ENCODE measurements at places on chromosomes 11 and 22.
A peak's percentile ranks its signal among the peaks of the same experiment; 100 is the strongest.

- DNase-seq, result peak; percentile 10
Observed at GRCh38 chr11:73760135-73760678, 667 bp downstream of the RAB6A start.

GRCh38 chr11:23539556-23539955 lies 679.3 kb upstream of the CCDC179 start:
- DNase-seq, result no peak

GRCh38 chr11:9158898-9159391 lies 67.5 kb upstream of the SCUBE2 start:
- DNase-seq, result no peak

DNA sequence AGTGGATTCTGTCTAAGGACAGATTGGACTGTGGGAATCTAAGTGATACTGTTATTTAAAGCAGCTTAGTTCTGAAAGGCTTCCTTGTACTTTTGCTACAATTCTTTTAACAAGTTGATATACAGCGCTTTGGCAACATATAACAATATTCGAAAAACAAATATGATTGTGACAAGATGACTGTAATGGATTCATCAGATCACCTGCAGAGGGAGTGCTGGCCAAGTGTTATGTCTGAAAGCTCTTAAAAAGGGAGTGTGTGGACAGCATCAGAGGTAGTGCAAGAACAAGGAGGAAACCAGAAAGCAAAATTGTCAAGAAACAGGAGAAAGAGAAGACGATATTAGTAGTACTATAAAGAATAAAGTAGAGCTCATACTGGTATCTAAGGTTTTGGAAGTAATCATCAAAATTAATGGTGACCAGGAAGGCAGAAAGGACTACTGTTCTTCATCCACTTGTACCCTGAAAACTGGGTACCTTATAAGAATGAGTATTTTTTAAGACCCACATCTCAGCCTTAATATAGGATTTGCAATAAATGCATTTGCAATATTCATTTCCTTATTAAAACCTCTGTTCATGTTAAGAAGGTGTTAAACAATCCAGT lies 1112.0 kb upstream of the CCDC90B start:
- DNase-seq, result no peak

GRCh38 chr11:119237515-119237914 lies 31.4 kb downstream of the CBL start:
- DNase-seq, result no peak

Data from activated CD4-positive, alpha-beta T cell treated with anti-CD3 and anti-CD28 coated beads, Interleukin-10, Interleukin-2, amounts not matched to agents 100 ng/mL and 50 ng/mL, durations not matched to agents 16 hours and 8 hours (primary cell).